ENCODE measurements at places on chromosomes 4 and X. TPM values are rescaled to one million over a fixed set of nuclear protein-coding genes. Genes with fewer than 3 reads are reported as not detected.

DNA sequence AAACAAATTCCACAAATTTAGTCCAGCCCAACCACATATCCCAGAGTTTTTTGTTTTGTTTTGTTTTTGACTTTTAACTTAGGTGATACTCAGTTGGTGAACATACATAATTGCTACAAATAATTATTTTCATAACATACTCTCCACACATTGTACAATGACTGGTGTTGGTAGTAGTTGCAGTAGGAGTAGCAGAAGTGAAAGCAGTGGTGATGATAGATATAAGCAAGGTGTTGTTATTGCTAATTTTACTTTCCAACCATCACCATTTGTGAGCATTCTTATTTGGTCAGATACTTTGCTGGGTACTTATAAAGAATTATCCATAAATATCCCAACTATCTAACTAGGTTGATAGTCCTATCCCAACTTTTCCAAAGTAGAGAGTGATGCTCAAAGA lies 47.3 kb downstream of the ARHGAP24 start:
- no peak for DNase-seq

- DNase-seq = no peak
Measured at GRCh38 chr4:73066928-73067327, 2.6 kb downstream of the COX18 start.

DNA sequence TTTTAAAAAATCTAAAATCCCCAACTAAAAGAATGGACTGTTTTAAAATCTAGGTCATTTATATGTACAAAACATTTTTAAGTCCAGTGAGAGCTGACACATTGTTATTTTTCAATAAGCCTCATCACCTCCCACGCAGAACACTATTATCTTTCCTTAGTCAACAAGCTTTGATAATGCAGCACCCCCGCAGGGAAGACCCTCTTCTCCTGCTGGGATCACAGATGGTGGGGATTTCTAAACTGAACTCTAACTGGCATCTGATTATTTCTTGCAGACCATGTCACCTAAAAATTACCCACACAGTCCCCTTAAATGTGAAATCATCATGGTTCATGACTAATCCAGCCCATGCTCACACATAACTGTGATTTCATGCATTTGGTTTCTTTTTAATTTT lies 11.6 kb downstream of the SYTL4 start:
- no peak for DNase-seq

PNMA6F gene
- polyA plus RNA-seq = not detected

AASDH gene
- not detected for polyA plus RNA-seq

Data from muscle of arm (tissue), 14 donors.